Activated T-helper 1 cell treated with anti-CD3 and anti-CD28 coated beads, Interleukin-12 subunit alpha, Interleukin-12 subunit beta, Interleukin-2, Interleukin-4 antibody, amounts not matched to agents 30 ng/mL and 10 ng/mL and 1 ng/mL, durations not matched to agents 14 hours and 24 hours and 36 hours (primary cell): ENCODE measurements at places on chromosomes 6 and 20. TPM values are rescaled to one million over a fixed set of nuclear protein-coding genes. Genes with fewer than 3 reads are reported as not detected.

The KCNK5 gene
- 36.7 and 38.7 TPM in 2 replicates for total RNA-seq

The TUBB2B gene
- 0.20 and 0.57 TPM in 2 replicates for total RNA-seq

The TRIM15 gene
- 0.39 and 0.59 TPM in 2 replicates for total RNA-seq

The C20orf204 gene
- 5.4 and 6.1 TPM in 2 replicates for total RNA-seq

The ATP6V1G2 gene
- total RNA-seq, result 1.2 and 1.4 TPM in 2 replicates

The GLP1R gene
- total RNA-seq, result 0.18 TPM in 1 of 2 replicates, not detected in the other

The CDSN gene
- not detected in 2 replicates for total RNA-seq

The EGFL8 gene
- 8.3 and 9.1 TPM in 2 replicates for total RNA-seq

The EDN1 gene
- 0.12 and 0.36 TPM in 2 replicates for total RNA-seq

The BANF2 gene
- total RNA-seq, result not detected in 2 replicates

The DLK2 gene
- 1.5 and 2.0 TPM in 2 replicates for total RNA-seq

The NKX2-2 gene
- total RNA-seq, result not detected in 2 replicates

The SIRPG gene
- 31.8 and 34.6 TPM in 2 replicates for total RNA-seq

The BACH2 gene
- total RNA-seq, result 68.1 and 71.2 TPM in 2 replicates

The SEMG1 gene
- not detected in 2 replicates for total RNA-seq

The SNX9 gene
- total RNA-seq, result 53.4 TPM in 2 replicates

The GHRH gene
- not detected in 2 replicates for total RNA-seq
